ENCODE measurements at places on chromosomes 1 and 21. TPM values are rescaled to one million over a fixed set of nuclear protein-coding genes. Genes with fewer than 3 reads are reported as not detected.
A peak's percentile ranks its signal among the peaks of the same experiment; 100 is the strongest.

LAMC2 gene
- total RNA-seq: 42.5 TPM

FNDC5 gene
- total RNA-seq: not detected

RBM11 gene
- total RNA-seq: 1.2 TPM

OR2G3 gene
- total RNA-seq: not detected

WDR26 gene
- 138 TPM for total RNA-seq

RCSD1 gene
- 27.2 TPM for total RNA-seq

DNA sequence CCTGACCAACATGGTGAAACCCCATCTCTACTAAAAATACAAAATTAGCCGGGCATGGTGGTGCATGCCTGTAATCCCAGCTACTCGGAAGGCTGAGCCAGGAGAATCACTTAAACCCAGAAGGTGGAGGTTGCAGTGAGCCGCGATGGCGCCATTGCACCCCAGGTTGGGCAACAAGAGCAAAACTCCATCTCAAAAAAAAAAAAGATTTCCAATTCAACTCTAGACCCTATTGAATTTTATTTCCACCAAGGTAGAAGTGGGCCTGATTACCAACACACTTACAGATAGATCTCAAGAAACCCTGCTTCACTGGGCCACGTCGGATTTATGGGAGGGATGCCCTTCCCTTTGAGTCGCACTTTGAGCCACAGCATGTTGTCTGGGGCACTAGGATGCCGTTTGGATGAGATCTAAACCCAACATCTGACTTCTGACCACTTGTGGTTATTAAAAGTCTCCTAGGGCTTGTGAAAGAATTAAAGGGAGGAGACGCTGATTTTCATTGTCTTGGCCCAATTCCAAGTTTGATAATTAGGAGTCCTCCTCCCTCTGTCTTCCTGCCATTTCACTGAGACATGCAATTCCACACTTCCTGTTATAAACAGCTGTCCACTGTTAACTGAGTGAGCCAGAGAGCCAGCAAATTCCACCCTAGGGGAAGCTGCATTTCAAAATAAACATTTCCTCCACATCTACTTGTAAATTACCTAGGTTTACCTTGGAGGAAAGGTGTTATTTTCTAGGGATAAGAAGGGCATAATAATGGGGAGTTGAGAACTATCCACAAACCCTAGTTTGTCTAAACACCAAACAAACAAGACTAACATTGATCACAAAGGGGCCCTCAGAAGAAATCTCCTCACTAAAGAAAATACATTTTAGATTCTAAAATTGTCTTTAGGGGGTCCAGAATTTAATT, 5.2 kb upstream of the RERE start:
- DNase-seq: no peak

DNA sequence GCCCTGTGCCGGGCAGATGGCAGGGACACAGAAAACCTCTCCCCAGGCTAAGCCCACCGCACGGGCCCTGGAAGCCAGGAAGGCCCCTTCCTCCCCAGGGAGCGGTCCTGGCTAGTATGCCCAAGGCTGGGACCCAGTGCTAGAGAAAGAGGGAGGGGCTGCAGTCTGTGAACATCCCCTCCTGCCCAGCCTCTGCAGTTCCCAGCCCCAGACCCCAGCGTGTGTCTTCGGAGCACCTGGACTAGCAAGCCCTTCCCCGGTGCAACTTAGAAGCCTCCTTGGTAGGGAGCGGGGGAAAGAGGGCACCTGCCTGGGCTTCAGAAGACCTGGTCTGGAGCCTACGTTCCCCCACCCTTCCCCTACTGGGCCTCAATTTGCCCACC, 2.1 kb downstream of the PLEKHG5 start:
- DNase-seq: no peak

- DNase-seq: no peak
Observed at GRCh38 chr1:79100385-79100784, 93.9 kb upstream of the ADGRL4 start.

GRCh38 chr1:198523182-198523950, 17.1 kb downstream of the ATP6V1G3 start:
- DNase-seq: no peak

- no peak for DNase-seq
Observed at GRCh38 chr1:186193224-186193623, 181.8 kb downstream of the TPR start.

DNA sequence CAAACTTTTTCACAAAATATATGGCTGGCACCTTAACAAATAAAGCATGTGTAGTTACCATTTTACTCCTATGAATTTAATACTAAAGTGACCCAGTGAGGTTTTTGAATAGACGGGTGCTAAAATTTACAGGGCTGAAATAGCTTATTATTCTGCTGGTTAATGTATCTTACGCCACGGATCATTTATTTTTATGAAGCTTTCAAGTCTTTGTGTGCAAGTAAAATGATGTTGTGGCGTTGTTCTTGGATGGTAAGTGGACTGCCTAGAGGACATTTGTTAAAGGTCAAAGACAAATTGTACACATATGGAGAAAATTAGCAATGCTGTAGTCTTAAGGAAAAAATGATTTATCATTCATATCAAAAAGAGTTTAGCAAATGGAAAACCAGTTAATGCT, 22.8 kb downstream of the INSL5 start:
- DNase-seq: no peak

DNA sequence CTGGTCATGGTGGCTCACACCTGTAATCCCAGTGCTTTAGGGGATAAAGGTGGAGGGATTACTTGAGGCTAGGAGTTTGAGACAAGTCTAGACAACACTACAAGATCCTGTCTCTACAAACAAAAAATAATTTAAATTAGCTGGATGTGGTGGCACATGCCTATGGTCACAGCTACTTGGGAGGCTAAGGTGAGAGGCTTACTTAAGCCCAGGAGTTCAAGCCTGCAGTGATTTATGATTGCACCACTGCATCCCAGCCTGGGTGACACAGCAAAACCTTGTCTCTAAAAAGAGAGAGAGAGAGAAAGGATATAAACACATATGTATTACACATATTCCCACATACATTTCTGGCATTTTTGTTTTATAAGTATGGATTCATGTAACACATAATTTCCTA, 325.2 kb downstream of the DUSP10 start:
- no peak for DNase-seq

- DNase-seq: no peak
Observed at GRCh38 chr1:200907611-200908097, 13.0 kb downstream of the INAVA start.

GRCh38 chr1:161223805-161224694, 622 bp upstream of the APOA2 start:
- no peak for DNase-seq

DNA sequence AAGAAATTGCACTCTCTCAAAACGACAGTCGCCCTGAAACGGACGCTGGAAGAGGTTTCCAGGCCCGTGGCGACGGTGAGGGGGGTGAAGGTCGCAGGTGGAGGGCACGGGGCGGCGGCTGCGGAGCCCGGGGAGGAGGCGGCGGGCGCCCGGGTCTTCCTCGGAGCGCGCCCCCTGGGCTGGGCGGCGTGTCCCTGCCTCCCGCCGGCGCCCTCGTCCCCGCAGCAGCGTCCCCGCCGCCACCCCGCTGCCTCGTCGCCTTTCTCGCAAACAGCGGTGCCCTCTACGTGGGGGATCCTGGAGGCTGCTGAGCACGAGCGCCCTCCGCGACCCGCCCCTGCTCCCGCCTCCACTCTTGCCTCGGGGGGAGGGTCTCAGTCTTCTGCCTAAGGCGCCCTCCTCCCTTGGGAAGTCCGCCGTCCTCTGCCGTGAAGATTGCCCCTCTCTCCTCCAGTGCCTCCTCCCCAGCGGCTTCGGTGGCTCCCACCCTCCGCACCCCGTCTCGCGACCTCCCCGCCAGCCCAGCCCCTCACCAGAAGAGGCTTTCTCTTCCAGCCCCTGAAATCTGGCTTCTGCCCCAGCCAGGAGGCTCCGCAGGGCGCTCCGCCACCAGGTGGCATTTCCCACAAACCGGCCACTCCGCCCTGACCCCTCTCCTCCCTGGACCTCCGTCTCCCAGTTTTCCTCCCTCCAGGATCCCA, 227.4 kb downstream of the SDCCAG8 start:
- DNase-seq: peak; percentile 80

DNA sequence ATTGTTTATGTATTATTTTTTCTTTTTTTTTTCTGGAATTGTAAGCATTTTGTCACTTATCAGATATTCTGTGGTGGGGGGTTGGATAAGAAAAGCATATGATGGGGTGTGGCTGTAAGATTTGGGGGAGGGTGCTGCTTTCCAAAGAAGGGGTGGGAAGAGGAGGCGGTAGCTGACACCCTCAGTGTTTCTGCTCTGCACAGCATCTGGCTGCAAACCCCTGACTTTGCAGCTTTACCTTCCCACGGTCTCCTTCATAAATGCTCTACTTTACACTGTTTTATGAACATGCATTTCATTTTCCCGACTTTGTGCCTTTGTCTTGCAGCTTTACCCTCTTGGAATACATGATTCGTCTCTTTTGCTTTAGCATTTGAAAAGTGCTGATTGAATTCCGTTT, 7.6 kb downstream of the FMN2 start:
- DNase-seq: no peak

DNA sequence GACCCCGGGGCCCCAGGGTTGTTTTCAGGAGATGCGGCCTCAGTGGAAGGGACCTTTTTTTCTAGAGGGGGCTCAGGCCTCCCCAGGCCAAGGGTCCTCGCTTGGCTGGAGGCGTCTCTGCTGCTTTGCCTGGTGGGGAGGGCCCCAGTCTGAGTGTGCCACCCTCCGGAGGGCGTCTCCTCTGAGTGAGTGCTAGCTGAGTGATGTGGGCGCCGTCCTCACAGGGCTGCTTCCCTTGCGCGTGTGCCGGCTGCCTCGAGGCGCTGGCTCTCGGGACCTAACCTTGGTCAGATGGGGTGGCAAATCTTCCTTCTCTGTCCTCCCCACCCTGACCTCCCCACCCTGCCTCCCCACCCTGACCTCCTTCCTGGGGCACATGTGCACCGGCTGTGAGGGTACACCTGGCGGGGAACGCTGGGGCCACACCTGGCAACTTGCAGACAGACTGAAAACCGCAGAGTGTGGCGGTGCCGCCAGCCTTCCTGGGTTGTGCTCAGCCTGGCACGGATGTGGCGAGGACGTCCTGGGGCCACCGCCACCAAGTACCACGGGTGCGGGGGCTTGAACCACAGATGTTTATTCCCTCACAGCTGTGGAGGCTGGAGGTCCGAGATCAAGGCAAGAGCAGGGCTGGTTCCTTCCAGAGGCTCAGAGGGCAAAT, 93.0 kb upstream of the TTC34 start:
- DNase-seq: peak; percentile 56

DNA sequence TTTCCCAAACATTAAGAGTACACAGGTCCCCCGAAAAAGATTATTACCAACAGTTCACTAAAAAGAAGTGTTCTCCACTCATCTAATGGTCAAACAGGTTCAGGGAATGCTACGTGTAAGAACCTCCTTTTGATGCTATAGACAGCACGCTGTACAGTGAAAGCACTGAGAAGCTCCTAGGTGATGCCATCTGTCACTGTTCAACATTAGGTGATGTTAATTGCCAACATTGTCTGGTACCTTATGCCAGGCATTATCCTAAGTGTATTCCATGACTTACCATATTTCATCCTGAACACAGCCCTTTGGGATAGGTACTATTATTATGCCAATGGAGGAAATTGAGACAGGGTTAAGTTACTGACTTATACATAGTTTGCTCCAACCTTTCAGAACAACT, 82.1 kb downstream of the DAB1 start:
- DNase-seq: no peak

DNA sequence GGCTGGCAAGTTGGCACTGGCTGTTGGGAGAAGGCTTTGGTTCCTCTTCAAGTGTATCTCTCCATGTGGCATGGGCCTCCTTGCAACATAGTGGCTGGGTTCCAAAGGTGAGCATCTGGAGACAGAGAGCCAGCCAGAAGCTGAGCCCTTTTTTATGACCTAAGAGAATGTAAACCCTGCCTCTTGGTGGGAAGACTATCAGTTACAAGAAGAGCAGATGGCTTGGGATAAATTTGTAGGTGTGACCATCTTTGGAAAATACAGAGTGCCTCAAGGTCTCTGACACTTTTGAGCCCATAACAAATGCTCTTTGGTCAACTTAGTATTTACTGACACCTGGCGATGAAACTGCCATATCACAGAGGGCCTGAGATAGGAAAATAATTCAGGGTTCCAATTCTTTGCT, 31.4 kb upstream of the PRELP start:
- no peak for DNase-seq

DNA sequence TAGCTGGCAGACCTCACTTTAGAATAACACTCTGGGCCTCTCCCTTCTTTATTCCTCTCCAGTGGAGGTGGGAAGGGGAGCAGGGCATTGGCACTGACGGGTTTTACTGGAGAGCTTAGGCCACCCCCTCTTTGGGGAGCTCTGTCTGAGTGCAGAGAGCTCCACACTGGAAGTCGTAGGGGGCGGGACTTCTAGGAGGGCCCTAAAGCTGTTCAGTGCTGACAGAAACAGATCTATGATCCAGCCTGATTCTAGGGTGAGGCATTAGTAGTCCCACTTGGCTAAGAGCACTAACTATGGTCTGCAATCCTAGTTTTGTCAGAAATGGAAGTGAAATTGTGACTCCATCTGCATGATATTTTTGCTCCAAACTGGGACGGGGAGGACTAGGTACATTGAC, 138.7 kb downstream of the MIS18A start:
- DNase-seq: no peak

- DNase-seq: no peak
Observed at GRCh38 chr1:12548279-12548972, 69.6 kb downstream of the DHRS3 start.

DNA sequence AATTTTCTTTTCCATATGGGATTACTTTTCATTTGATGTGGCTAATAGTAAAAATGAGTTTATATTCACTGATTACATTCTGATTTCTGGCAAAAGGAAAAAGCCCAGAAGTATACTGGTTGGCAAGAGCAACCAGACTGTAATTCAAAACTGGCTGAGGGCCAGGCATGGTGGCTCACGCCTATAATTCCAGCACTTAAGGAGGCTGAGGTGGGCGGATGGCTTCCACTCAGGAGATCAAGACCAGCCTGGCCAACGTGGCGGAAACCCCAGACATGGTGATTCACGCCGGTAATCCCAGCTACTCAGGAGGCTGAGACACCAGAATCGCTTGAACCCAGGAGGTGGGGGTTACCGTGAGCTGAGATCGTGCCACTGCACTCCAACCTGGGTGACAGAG, 14.5 kb downstream of the SYT11 start:
- no peak for DNase-seq

GRCh38 chr1:182811975-182812722, 22.6 kb downstream of the NPL start:
- no peak for DNase-seq
